Pulmonary artery endothelial cell (primary cell): ENCODE measurements at places on chromosomes 6 and 20. TPM values are rescaled to one million over a fixed set of nuclear protein-coding genes. Genes with fewer than 3 reads are reported as not detected.

CTCFL gene
- not detected in 2 replicates for total RNA-seq

GRCh38 chr20:23340524-23340923, 10.1 kb upstream of the NXT1 start:
- DNase-seq = peak; percentile 41

WFDC10B gene
- total RNA-seq = not detected in 2 replicates

DNA sequence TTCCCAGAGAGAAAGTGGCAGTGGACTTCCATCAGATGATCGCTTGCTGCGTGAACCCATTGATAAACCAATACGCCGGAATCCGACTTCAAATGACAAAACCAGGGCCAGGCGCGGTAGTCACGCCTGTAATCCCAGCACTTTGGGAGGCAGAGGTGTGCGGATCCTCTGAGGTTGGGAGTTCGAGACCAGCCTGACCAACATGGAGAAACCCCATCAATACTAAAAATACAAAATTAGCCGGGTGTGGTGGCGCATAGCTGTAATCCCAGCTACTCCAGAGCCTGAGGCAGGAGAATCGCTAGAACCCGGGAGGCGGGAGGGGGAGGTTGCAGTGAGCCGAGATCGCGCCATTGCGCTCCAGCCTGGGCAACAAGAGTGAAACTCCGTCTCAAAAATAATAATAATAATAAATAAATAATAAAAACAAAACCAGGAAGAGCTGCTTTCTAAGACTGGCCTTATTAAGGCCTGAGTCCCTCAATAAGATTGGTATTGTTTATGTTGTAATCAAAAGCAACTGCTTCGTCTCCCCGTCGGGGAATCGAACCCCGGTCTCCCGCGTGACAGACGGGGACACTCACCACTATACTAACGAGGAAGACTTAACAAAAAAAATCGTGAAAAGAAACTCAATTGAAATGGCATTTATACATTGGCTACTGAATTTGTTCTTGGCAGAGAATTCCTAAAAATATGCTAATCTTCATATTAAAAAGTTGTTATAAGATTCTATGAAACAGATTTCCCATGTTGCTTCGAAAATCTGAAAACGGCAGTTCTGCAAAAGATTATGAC, 110.2 kb upstream of the ZNF184 start:
- DNase-seq = peak; percentile 1

GRCh38 chr20:38658879-38659596, 57.4 kb downstream of the ARHGAP40 start:
- no peak for DNase-seq

GRCh38 chr6:97437087-97437486, 154.1 kb upstream of the MMS22L start:
- no peak for DNase-seq
